Daoy (cell line): ENCODE measurements at places on chromosomes 11 and 22.

DNA sequence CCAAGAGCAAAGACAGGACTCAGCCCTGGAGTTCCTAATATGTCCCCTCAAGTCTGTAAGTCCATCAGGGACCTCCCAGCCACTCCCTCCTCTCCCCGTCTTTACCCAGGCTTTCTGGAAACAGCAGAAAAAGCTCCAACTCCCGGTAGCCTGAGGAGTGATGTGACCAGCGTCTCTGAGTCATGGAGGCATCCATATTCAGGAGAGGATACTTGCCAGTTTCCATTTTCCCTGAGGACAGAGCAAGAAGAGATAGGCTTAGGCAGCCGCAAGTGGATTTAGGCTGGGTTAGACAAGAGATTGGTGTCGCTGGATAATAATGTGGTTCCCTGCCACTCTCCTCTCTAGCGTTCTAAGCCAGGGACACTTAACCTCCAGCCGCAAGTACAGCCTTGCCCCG, 206.6 kb downstream of the GRIK4 start:
- DNase-seq, result no peak

GRCh38 chr11:33543823-33544222, 156.8 kb downstream of the C11orf91 start:
- DNase-seq, result no peak

GRCh38 chr22:45683680-45684079, 12.0 kb downstream of the ATXN10 start:
- no peak for DNase-seq

DNA sequence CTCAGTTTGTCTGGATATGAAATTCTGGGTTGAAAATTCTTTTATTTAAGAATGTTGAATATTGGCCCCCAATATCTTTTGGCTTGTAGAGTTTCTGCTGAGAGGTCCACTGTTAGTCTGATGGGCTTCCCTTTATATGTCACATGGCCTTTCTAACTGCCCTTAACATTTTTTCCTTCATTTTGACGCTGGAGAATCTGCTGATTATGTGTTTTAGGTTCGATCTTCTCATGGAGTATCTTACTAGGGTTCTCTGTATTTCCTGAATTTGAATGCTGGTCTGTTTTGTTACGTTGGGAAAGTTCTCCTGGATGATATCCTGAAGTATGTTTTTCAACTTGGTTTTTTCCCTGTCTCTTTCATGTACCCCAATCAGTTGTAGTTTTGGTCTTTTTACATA, 22.8 kb downstream of the OR52A5 start:
- DNase-seq, result no peak

- DNase-seq, result no peak
Measured at GRCh38 chr11:10975287-10975721, 117.5 kb upstream of the ZBED5 start.

DNA sequence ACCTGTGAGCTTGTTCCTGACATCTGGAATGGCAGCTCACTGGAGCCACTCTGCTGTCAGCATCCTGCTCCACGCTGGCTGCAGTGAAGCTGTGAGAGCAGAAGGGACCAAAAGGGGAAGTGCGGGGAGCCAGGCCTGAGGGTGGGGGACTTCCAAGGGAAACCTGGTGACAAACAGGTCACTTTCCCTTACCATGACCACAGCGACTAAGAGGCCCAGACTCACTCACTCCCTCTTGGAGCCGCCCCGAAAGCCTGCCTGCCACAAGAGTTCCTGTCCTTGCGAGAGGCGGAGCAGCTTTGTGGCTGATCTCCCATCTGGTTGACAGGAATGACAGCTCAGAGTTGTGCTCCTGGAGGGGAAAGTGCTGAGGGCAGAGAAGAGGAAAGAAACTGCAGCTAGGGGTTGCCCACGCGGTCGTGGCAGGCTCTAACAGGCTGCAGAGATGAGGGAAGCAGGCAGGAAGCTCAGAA, 183.8 kb upstream of the NTM start:
- no peak for DNase-seq

- no peak for DNase-seq
Measured at GRCh38 chr11:134390706-134391569, 21.1 kb downstream of the B3GAT1 start.

GRCh38 chr11:1308743-1309497, 512 bp downstream of the TOLLIP start:
- no peak for DNase-seq

- DNase-seq, result no peak
Measured at GRCh38 chr22:48553119-48553518, 1274.6 kb downstream of the BRD1 start.

DNA sequence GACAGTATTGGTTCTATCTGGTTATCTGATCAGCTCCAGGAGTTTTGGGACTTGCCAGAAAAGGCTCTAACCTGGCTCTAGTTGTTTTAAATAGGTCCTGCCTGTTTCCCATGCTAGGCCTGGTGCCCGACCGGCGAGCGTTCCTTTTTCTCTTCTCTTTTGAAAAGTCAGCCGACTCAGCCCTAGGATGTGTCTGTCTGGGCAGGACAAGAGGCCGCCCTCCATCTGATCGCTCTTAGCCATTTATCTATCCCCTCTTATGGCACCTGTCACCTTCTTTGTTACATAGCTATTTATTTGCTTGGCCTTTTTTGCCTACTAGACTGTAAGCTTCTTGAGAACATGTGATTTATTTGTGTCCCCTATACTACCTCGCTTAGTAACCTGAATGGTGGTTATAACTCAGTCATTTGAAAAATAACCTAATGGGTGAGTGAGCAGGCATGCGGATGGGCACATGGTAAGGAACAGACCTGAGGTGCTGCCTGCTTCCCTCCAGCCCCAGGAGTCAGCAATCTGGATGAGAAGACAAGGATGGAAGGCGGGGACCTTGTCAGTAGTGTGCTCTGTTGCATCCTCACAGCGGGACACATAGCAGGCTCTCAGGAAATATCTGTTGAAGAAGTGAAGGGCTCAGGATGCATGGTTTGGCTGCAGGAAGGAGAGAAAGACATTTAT, 108.4 kb downstream of the ZBTB16 start:
- DNase-seq, result no peak

DNA sequence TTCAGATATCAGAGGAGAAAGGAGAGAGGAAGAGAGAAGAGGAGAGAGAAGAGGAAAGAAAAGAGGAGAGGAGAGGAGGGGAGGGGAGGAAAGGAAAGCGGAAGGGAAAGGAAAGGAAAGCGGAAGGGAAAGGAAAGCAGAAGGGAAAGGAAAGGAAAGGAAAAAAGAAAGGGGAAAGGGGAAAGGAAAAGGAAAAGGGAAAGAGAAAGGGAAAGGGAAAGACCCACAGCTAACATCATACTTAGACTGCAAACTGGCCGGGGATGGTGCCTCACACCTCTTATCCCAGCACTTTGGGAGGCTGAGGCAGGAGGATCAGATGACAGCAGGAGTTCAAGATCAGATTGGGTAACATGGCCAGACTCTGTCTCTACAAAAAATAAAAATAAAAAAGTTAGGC, 11.4 kb downstream of the CHEK2 start:
- DNase-seq, result no peak

GRCh38 chr22:29747832-29748231, 19.0 kb downstream of the ZMAT5 start:
- DNase-seq, result no peak

GRCh38 chr11:26953770-26954392, 40.0 kb upstream of the FIBIN start:
- DNase-seq, result peak; percentile 17

DNA sequence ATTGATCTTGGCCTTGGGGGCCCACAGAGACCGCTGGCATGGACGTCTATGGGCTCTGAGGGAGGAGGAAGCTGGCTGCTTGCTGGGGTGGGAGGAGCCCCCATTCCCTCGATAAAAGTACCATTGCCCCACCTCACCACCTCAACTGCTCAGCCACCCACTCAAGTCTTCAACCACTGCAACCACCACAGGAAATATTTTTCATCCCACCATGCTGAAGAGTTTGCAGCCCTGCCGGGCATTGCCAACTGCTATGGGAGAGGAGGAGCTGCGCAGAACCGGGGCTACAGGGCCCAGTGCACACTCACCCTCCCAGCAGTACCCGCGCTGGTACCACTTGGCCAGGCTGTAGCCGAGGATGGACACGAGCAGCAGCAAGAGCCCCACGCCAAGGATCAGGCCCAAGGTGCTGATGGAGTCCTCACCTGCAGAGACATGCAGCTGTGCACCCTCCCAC, 29.2 kb downstream of the IL10RA start:
- DNase-seq, result no peak

DNA sequence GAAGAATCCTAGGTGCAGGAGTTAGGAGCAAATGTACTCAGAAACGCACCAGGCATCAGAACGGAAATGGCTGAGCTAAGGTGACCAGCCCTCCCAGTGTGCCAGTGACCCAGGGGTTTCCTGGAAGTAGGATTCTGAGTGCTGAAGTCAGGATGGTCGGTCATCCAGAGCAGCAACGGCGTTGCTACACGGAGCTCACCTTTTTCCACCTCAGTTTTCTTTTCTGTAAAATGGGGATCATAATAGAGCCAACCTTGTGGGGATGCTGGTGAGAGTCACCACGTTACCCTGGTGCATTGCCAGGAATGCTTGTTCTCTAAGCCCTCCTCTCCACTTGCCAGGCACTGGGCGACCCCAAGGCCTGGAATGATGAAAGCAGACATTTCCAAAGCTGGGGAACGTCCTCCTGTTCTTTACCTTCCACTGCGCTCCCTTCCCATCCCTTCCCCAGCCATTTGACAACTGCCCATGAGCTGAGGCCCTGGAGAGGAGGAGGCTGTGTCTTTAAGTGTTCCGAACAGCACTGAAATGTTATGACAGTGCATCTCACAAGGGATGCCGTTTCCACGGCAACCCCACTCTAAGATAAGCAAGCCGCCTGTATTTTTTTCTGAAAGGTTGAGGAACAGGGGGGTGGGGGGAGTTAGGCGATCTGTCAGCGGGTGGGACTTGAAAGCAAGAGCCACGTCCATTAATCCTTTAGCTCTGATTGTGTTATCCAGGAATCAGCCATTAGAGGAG, 66.8 kb downstream of the TSPAN18 start:
- DNase-seq, result no peak

GRCh38 chr22:38870312-38870741, 1.7 kb downstream of the CBX6 start:
- peak; percentile 86 for DNase-seq

DNA sequence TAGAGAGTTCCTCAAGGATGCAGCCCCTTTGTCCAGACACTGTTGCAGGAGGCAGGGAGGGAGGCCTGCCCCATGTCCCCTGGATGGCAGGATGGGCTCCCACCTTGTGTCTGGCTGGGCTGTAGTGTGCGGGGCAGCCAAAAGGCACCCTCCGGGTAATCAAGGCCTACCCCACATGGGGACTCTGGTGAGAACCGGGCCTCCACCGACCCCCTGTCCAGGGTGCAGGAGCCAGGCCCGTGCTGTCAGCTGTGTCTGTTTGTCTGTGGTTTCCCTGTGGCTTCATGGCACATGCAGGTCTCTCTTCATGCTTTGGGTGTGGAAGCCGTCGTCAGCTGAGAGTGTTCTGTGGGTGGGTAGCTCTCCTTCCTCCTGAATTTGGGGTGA, 1240.9 kb downstream of the BRD1 start:
- no peak for DNase-seq

GRCh38 chr11:33867561-33867960, 24.3 kb downstream of the LMO2 start:
- no peak for DNase-seq

DNA sequence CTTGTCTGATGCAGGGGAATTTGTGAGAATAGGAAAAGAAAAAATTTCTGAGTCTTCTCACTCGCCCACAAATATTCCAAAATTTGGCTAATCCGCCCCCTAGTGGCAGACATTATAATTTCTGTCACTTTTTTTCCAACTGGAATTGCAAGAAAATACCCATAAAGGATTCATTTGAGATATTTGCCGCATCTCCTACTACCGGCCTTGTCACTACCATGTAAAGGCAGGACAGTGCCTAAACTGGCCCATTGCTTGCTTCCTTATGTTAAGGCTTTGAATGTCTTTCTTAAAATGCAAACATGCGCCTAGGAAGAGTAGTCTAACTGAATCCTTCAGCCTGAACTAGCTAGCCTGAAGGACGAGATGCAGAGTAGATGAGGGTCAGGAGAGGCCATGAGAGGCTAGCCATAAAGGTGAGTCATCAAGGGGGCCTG, 9.3 kb upstream of the CEP295 start:
- peak; percentile 11 for DNase-seq

GRCh38 chr22:21904250-21904789, 36.9 kb upstream of the MAPK1 start:
- no peak for DNase-seq

- no peak for DNase-seq
Measured at GRCh38 chr11:4180441-4181183, 86.0 kb downstream of the RRM1 start.
